ENCODE measurements at places on chromosomes 13 and 19. TPM values are rescaled to one million over a fixed set of nuclear protein-coding genes. Genes with fewer than 3 reads are reported as not detected.

DNA sequence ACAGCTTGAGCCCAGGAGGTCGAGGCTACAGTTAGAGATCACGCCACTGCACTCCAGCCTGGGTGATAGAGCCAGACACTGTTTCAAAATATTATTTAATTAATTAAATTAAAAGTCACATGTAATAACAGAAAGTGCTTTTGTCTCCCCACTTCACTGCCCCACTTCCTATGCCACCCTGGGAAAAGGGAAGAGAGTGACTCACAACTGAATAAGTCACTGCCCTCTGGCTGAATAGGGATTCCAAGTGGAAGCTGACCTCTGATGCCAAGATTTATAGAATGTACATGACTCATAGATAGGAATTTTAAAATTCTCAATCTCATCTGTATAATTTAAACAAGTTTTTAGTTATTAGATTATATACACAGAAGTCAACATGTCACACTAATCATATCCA, 22.2 kb upstream of the ERVV-1 start:
- ATAC-seq, result no peak

DNA sequence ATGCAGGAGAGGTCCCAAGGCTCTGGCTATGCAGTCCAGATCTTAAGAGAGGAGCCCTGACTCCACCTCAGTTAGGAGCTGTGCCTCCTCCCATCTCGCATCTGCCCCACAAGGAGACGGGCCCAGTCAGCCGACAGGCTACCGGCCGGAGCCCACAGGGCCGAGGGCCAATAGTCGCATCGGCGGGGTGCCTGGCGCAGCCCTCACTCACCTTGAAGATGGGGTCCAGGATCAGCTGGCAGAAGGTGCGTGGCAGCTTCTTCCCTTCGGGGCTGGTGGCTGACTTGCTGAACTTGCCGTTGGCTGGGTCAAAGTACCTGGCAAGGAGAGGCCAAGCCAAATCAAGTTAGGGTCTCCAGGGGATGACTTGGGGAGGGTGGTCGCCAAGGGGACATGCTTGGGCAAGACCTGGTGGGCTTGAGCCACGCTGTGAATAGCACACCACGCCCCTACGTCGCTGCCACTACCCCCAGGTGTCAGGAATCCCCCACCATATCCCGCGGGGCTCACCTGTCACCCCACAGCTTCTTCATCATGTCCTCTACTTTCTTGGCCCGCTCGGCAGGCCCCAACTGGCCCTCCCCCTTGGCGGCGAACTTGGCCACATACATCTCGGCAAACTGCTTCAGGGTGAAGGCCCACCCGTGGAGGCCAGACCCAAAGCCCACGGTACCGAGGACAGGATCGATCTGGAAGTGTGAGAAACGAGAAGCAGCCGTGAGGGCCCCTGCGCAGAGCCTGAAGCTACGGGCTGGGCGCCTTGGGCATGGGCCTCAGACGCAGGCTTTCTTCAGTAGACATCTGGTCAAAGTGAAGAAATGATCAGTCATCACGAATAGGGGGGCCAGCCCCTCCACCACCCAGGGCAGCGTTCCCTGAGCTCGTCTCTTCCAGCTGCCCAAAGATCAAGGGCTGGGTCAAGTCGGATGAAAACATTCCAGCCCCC, 3.3 kb downstream of the EEF2 start:
- no peak for ATAC-seq

- no peak for ATAC-seq
These were observed 192.6 kb upstream of the KL start for GRCh38 chr13:32823597-32823996.

GRCh38 chr19:10292206-10292788, 2.5 kb downstream of the ICAM5 start:
- ATAC-seq, result peak; percentile 59

DNA sequence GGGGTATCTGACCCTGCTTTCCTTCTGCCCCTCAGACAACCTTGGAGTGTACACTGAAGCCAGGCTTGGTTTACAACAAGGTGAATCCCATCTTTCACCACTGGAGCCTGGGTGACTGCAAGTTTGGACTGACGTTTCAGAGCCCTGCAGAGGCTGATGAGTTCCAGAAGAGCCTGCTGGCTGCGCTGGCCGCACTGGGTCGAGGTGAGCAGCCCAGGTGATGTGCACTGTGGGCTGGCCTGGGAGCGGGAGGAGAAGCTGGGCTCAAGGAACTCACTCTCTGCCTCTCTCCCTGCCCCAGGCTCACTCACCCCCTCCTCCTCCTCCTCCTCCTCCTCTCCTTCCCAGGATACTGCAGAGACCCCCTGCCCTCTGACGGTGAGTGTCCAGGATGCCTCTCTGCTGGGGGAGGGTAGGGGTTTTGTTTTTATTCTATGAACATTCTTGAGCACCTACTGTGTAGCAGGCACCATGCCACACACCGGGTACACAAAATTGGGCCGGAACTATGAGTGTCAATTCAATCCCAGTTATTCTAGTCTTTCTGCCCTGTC, 3.5 kb downstream of the SPRED3 start:
- no peak for ATAC-seq

DNA sequence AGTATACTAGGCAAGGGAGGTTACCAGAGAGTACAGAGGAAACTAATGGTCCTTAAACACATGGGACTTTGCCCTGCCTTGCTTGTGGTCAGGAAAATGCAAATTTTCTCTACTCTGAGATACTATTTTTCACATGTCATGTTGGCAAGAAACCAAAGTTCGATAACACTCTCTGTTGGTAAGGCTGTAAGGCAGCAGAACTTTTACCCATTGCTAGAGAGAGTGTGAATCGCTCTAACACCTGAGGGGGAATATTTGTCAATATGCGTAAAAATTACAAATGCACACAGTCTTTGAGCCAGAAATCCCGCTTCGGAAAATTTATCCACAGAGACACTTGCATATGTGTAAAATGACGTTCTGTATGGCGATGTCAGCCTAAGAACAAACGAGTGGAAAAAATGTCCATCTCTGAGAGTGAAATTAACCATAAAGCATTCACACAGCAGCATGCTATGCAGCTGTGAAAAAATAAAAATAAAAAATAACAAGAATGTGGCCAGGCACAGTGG, 9.5 kb upstream of the RFX1 start:
- no peak for ATAC-seq

DNA sequence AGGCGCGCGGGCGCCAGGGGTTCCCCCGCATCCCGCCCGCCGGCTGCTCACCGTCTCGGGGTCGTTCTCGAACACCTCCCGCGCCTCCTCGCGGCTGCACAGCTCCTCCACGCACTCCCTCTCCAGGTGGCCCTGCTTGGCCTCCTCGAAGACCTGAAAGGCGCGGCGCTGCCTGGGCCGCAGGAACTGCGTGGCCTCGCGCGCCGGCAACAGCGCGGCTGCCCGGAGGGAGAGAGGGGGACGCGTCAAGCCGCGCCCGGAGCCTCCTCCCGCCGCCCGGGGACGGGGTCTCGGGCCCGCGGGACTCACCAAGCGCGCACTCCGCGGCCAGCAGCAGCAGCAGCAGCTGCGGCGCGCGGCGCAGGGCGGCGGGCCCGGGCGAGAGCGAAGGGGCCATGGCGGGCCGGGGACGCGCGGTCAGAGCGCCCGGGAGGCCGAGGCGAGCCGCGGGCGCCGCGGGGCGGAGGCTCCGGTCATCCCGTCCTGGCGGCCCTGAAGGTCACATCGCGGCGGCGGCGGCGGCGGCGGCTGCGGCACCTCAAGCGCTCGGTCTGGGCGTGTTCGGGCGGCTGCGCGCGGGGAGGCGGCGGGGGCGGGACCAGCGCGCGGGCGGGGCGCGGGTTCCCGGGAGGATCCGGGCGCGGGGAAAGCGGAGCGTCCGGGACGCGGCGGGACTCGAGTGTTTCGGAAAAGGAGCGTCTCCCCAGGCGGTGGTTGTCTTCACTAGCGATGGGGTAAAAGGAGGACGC, at the start of gene GAS6:
GAS6 (minus strand) TSS at position 553 of the 749 bp plus-strand sequence; CDS start at position 397, 156 bp downstream.
- peak; percentile 74 for ATAC-seq

GRCh38 chr13:105031306-105031705, 1504.2 kb downstream of the EFNB2 start:
- ATAC-seq, result no peak

DNA sequence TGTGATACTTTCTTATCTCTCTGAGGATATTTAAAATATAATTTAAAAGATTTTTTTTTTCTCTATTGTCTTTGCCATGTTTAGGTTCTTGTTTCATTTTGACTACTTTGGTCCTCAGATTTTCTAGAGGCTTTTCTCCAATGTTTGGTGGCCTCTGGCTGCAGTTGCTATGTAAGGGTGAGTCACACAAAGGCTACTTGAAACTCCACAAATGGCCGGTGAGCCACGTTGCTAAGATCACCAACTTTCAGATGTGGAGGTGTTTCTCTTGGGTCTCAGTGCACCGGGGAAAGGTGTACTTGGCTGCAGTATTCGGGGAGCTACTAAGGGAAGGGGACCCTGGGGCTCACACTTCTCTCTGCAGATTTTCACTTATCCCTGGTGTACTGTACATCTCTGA, 248.1 kb downstream of the HS6ST3 start:
- ATAC-seq, result no peak

DNA sequence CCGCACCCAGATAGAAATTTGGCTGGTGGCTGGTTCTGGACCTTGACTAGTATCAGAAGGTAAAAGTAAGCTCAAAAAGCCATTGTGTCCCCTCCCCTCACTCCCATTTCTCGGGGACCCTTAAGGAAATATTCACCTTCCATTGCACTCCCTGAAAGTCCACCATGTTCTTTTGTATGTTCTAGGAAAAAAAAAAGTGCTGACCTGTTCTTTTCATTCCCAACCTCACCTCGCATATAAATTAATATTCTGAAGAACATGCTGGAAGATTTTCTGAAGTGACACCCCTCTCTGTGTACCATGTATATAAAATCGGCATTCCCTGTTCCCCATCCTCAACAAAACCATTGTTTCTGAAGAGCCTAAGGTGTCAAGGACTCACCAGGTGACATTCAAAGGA, 43.2 kb downstream of the ZNF557 start:
- no peak for ATAC-seq

- no peak for ATAC-seq
These were observed 47.0 kb downstream of the SMIM24 start for GRCh38 chr19:3433313-3433712.

- no peak for ATAC-seq
These were observed 25.3 kb upstream of the ZNF14 start for GRCh38 chr19:19758164-19758563.

DNA sequence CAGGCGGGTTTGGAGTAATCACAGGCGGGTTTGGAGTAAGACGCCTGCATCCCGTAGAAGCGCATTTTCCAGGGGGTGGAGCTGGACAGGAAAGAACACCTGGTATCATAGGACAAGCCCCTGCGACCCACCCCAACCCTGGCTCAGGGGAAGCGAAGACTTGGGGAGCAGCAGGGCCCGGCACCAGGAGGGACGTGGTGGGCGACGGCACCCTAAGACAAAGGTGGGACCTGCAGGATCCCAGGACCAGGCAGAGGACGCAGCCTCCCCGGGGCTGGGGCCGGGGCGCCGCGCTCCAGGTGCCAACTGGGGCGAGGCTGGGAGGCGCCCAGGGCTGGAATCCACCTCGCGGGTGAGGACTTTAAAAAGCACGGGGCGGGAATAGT, 520 bp downstream of the ZNF600 start:
- peak; percentile 11 for ATAC-seq

- no peak for ATAC-seq
These were observed 10.6 kb upstream of the PDCD2L start for GRCh38 chr19:34393629-34394028.

DNA sequence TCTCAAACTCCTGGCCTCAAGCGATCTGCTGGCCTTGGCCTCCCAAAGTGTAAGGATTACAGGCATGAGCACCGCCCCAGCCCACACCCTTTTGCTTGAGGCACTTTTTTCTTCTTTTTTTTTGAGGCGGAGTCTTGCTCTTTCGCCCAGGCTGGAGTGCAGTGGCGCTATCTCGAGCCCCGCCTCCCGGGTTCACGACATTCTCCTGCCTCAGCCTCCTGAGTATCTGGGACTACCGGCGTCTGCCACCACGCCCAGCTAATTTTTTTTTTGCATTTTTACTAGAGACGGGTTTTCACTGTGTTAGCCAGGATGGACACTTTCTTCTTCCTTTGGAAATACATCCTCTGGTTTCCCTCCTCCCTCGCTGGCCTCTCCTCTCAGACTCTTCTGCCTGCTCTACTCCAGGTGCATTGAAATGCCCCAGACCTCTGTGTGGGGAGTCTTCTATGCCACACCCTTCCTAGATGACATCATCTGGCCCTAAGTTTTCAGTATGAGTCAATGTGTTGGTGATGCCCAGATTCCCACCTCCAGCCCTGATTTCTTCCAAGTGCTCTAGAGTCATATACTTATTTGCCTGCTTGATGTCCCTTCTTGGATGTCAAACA, 20.7 kb upstream of the TPT1 start:
- no peak for ATAC-seq

GRCh38 chr13:59776924-59777690, 386.6 kb downstream of the DIAPH3 start:
- no peak for ATAC-seq

GRCh38 chr13:113182046-113182445, 23.6 kb downstream of the PROZ start:
- no peak for ATAC-seq

DNA sequence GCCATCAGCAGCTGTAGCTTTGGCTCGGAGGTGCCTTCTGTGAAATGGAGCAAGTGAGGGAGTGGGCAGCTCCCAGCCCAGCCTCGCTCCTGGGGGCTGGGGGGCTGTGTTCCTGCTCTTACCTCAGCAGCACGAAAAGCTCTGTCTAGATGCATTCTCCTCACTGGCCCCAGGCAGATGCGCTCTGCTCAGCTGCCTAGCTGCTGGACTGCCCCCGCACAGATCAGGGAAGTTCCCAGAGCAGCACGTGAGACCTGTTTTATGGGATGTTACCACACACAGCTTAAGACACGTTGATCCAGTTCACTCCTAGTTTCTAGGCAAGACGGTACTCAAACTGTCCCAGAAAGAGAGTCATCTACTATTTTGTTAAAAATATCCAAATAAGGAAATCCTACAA, 13.6 kb downstream of the LCP1 start:
- peak; percentile 47 for ATAC-seq

- ATAC-seq, result peak; percentile 59
These were observed 3.8 kb downstream of the GPC6 start for GRCh38 chr13:93230261-93230855.

DNA sequence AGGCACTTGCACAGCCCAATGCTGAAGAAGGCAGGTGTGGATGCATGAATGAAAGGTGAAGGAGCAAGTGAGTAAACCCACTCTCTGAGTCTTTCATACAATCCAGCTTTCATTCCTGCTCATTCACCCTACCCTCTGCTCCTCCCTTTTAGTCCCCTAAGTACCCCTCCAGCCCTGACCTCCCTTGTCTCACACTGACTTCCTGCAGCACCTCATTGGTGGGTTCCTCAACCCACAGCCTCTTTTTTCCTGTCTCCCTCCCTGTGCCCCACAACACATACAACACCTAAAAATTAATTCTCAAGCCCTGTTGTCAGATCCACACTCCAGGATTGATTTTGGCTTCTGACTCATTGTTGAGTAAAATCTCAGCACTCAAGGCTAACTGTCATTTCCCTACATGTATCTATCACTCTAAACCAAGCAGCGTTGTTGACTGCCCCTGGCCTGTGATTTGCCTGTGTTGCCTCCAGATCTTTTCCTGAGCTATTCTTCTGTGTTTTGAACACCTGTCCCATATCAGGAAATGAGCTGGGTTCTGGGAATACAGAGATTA, 177.3 kb upstream of the SERP2 start:
- ATAC-seq, result no peak

GRK1 gene
- not detected for total RNA-seq

IRS2 gene
- 43.9 TPM for total RNA-seq

ADAMTSL5 gene
- 9.7 TPM for total RNA-seq

ADGRE2 gene
- 1.4 TPM for total RNA-seq

ZNF557 gene
- total RNA-seq, result 8.9 TPM

IGFL2 gene
- not detected for total RNA-seq

ZNF296 gene
- not detected for total RNA-seq

THAP8 gene
- total RNA-seq, result 12.8 TPM

METTL21C gene
- total RNA-seq, result not detected

VSTM2B gene
- total RNA-seq, result 0.40 TPM

ARHGAP35 gene
- total RNA-seq, result 109 TPM

PGLYRP1 gene
- not detected for total RNA-seq

Data from gastroesophageal sphincter (tissue), 4 donors.